ENCODE measurements at places on chromosomes 3 and 15. TPM values are rescaled to one million over a fixed set of nuclear protein-coding genes. Genes with fewer than 3 reads are reported as not detected.

The MKRN3 gene
- total RNA-seq, result 2.8 TPM

The CXCR6 gene
- not detected for total RNA-seq

The LTK gene
- total RNA-seq, result 0.06 TPM

The FAM227B gene
- total RNA-seq, result 0.98 TPM

The CELF6 gene
- total RNA-seq, result 0.13 TPM

The SCAANT1 gene
- total RNA-seq, result not detected

The SLC6A6 gene
- total RNA-seq, result 95.5 TPM

The GMNC gene
- not detected for total RNA-seq

The PSTPIP1 gene
- not detected for total RNA-seq

The IL17RB gene
- 1.1 TPM for total RNA-seq

The GOLGA8A gene
- 9.0 TPM for total RNA-seq

The FANCD2OS gene
- total RNA-seq, result not detected

The AGBL1 gene
- total RNA-seq, result not detected

The ZNF197 gene
- 1.5 TPM for total RNA-seq

The DAPK2 gene
- total RNA-seq, result 4.2 TPM

The GPR149 gene
- not detected for total RNA-seq

The ATP2C1 gene
- 32.3 TPM for total RNA-seq

The FBXL22 gene
- total RNA-seq, result 0.18 TPM

The TMEM266 gene
- total RNA-seq, result 0.09 TPM

The SNTN gene
- total RNA-seq, result not detected

The IMPG2 gene
- not detected for total RNA-seq

The PPARG gene
- 36.5 TPM for total RNA-seq

The GOLGA6L4 gene
- total RNA-seq, result 0.90 TPM

The GOLGA6D gene
- total RNA-seq, result 0.03 TPM

The AHSG gene
- not detected for total RNA-seq

The FRMD4B gene
- total RNA-seq, result 1.5 TPM

The TUBGCP4 gene
- 6.2 TPM for total RNA-seq

The OR5K2 gene
- not detected for total RNA-seq

The DPPA2 gene
- not detected for total RNA-seq

The RUVBL1 gene
- 103 TPM for total RNA-seq

The MYO1E gene
- 171 TPM for total RNA-seq

The FGD5 gene
- 0.03 TPM for total RNA-seq

The CCDC39 gene
- not detected for total RNA-seq

The CD86 gene
- total RNA-seq, result not detected

The LDHAL6B gene
- total RNA-seq, result not detected

The DLEC1 gene
- total RNA-seq, result 0.05 TPM

The HESX1 gene
- total RNA-seq, result 0.33 TPM

The ZNF385D gene
- total RNA-seq, result 0.05 TPM

The LIPC gene
- 0.11 TPM for total RNA-seq

The RPUSD2 gene
- 17.0 TPM for total RNA-seq

The CHRNB4 gene
- 0.76 TPM for total RNA-seq

The CLDN18 gene
- not detected for total RNA-seq

The SLC2A2 gene
- not detected for total RNA-seq

The WDR72 gene
- total RNA-seq, result 5.5 TPM

The ISLR gene
- total RNA-seq, result 0.35 TPM

Measured in A549 treated with CORT108297 at 1 μM for 4 hours (cell line).